ENCODE measurements at places on chromosomes 2 and 18. TPM values are rescaled to one million over a fixed set of nuclear protein-coding genes. Genes with fewer than 3 reads are reported as not detected.

RTP5 gene
- not detected for polyA plus RNA-seq

- no peak for DNase-seq
Observed at GRCh38 chr2:216695401-216695821, at the start of gene IGFBP5. IGFBP5 (minus strand) TSS chr2:216695549; CDS start chr2:216694775, 774 bp downstream.

DNA sequence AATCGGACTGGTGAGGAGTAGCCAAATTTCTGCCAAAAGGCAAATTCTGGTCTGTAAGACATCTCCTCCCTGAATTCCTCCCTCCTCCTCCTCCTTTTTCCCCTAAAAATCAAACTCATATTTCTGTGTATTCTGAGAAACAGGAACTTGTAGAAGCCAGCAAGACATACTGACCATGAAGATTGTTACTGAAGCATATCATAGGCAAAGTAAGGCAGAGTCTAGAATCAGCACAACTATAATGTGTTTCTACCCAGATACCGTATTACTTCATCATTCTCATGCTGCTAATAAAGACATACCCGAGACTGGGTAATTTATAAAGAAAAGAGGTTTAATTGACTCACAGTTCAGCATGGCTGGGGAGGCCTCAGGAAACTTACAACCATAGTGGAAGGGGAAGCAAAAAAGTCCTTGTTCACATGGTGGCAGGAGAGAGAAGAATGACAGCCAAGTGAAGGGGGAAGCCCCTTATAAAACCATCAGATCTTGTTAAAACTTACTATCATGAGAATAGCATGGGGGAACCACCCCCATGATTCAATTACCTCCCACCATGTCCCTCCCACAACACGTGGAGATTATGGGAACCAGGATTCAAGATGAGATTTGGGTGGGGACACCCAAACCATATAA is 24.9 kb upstream of the EPC2 start:
- DNase-seq = no peak

NOSTRIN gene
- not detected for polyA plus RNA-seq

GRCh38 chr18:75206452-75207309 is 2.3 kb downstream of the PTGR3 start:
- no peak for DNase-seq

GRCh38 chr2:44952806-44953498 is 11.4 kb downstream of the SIX3 start:
- DNase-seq = no peak

Measured in naive thymus-derived CD8-positive, alpha-beta T cell (primary cell).